NCI-H2171 treated with DMSO at 0.1 percent for 48 hours (cell line): ENCODE measurements at places on chromosomes 16 and 17.
A peak's percentile ranks its signal among the peaks of the same experiment; 100 is the strongest.

DNA sequence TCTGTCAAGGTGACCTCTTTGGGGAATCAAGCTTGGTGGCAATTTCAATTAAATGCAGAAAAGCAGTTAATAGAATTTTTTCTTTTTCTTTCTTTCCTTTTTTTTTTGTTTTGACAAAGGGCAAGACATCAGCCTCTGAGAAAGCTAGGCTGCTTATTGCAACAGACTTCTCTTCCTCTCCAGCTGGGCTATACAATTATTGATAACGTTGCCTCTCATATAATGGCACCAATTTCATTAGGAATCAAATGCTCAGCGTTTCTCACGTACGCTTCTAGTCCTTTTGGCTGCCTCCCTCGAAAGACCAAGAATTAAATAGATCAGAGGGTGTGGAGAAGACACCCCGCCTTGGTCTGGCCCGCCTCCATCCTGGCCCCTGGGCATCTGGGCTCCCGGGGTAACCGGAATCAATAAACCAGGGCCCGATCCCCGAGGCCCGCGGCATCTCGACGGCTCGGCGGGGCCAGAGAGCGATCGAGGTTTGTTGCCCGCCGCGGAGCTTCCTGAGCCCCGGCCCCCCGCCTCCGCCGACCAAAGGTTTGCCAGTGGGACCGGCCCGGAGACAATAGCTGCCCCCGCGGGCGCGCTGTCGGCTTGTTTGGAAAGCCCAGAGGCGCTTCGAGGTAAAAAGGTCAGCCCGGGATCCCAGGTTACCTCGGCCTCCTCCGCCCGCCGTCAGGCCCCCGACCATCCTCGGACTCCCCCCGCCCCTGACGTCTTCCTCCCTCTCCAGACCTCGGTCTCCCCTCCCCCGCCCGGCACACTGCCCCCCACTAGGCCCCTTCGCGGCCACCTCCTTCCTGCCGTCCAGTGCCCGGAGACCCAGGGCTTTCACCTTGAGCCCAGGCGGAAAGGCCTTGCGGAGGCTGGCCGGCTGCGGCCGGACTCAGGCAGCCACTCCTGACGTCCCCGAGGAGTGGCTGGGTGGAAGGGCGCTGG is 3.9 kb downstream of the HOXB1 start:
- no peak for DNase-seq

DNA sequence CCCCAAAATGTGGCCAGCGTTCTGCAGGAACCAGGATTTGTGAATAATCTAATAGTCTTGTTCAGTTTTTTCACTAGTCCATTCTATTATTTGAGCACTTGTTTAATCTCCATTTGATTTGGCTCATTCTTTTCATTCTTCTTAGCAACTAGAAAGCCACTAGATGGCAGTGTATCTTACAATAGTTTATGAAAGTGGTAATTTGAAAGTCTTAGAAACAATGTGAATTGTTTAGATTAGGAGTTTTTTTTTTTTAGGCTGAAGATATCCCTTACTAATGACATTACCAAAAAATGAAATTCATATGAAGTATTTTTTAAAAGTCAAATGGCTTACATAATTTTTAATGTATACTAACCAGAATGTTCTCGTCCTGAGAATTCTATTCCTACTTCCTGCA is 6.7 kb downstream of the ERI2 start:
- peak; percentile 42 for DNase-seq

GRCh38 chr17:35588196-35588920 is 1.2 kb downstream of the AP2B1 start:
- DNase-seq, result no peak

DNA sequence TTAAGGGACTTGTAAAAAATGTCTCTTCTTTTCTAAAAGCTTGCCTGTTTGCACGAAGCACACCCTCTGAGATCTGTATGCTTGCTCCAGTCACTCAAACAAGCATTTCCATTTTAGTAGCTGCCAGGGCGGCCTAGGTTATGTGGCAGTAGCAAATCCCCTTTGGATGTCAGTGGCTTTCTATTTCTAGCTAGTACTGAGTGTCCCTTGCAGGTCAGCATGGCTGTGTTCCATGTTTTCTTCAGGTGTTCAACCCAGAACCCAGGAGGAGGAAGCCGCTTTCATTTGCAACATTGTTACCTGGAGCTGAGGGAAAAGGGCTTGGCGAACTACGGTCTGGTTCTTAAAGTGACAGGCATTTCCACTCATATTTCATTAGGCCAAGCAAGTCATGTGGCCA is 36.4 kb downstream of the FOXL1 start:
- DNase-seq, result no peak

DNA sequence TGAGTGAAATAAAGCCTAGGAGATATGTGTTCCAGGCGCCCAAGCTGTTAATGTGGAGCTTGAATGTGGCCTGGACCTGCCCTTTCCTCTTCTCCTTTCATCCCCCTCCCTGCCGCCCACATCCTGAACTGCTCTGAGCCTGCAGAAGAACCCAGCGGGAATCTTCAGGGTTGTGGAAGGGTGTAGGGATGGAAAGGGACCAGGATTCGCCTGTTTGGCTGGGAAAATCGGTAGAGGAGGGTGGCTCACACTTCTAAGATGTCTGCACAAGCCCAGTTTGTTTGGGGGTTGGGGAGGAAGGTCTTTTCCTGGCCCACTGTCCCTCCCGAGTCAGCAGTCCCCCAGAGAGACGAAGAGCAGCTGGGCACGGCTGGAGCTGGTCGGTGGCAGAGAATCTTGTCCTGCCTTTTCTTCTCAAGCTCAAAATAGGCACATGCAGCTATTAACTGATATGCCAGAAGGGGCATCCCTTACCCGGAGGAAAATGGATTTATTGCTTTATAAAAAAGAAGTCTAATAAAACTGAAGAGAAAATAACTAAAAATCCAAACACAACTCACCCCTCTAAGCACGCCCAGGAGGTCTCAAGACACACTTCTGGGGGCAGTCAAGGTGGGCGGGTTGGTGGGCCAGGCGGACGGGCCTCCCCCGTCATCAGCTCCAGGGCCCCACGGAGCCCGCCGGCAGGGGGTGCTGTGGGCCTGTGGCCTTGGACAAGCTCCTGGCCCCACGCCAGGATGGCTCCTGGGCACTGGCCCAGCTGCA is 11.5 kb upstream of the PITPNA start:
- DNase-seq, result peak; percentile 48

DNA sequence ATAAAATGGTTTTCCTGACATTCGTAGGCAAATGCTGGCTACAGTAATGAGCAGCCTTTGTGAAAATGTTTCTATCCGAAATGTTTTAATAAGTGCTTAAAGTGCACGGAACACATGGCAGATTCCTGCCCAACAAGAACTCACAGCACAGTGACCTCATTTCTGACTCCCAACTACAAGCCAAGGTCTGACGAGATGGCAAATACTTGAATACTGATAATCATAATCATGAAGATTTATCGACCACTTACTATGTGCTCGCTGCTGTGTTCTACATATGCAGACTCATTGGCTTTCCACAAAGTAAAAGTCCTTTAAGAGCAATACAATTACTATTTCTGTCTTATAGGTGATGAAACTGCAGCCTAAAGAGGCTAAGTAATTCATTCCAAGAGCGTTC is 238.1 kb upstream of the CDH5 start:
- DNase-seq, result no peak

DNA sequence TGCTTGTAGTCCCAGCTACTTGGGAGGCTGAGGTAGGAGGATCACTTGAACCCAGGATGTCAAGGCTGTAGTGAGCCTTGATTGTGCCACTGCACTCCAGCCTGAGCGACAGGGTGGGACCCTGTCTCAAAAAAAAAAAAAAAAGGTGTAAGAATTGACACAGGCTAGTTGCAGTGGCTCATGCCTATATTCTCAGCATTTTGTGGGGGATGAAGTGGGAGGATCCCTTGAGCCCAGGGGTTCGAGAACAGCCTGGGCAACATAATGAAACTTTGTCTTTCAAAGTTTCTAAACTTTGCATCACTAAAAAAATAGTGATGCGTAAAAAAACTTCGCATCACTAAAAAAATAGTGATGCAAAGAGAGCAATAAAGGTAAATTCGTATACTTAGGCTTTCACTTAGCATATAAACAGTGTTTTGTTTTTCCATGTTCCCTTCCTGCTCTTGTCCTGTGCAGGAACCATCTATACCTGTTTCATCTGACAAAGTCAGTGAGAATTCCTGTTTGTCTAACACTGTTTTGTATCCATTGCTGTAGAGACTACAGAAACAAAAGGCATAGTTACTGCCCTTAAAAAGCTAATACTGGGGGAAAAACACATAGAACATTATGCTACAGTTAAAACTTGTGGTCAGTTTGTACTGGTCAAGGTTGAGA is 32.1 kb downstream of the CTCF start:
- DNase-seq, result no peak

GRCh38 chr16:29192329-29193247 is 207.7 kb downstream of the LAT start:
- DNase-seq, result no peak
